ENCODE measurements at places on chromosomes 13 and 19.

DNA sequence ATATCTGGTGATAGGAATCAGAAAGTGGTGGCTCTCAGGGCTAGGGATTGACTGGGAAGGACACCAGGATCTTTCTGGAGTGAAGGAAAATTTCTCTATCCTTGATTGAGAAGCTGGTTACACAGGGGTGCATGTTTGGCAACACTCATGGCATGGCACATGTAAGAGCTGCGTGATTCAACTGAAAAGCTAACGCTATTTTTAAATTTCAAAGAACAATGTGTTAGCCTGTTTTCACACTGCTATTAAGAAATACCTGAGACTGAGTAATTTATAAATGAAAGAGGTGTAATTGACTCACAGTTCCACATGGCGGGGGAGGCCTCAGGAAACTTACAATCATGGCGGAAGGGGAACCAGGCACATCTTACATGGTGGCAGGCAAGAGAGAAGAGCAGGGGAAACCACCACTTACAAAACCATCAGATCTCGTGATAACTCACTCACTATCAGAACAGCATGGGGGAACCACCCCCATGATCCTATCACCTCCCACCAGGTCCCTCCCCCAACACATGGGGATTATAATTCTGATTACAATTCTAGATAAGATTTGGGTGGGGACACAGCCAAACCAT, 7.4 kb downstream of the SIGLEC8 start:
- peaks cover 35% of the 10 kb centered on the region for H3K27me3 ChIP-seq
- H3K36me3 ChIP-seq: peaks cover 6% of the 10 kb centered on the region
- H3K4me1 ChIP-seq: peaks cover 6% of the 10 kb centered on the region

DNA sequence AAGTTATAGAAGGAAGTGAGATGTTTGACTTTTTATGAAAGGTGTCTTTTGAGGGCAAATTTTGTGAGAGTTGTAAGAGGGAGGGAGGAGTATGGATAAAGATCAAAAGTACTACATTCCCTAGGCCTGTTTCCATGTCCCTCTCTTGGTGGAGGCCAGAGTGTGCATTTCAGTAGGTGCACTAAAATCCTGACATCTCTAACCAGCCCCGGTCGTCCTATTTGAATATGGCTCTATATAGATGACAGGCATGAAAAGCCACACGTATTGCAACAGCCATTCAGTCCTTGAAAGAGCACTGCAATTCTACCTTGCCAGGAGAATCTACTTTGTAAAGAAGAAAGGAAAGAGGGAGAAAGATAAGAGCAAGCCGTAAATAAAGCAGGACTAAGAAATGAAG, 510.1 kb downstream of the IRS2 start:
- H3K4me3 ChIP-seq: no peak overlapping the region
- H3K4me1 ChIP-seq: no peaks in the 10 kb centered on the region
- H3K27ac ChIP-seq: no peak overlapping the region
- H3K27me3 ChIP-seq: no peaks in the 10 kb centered on the region

DNA sequence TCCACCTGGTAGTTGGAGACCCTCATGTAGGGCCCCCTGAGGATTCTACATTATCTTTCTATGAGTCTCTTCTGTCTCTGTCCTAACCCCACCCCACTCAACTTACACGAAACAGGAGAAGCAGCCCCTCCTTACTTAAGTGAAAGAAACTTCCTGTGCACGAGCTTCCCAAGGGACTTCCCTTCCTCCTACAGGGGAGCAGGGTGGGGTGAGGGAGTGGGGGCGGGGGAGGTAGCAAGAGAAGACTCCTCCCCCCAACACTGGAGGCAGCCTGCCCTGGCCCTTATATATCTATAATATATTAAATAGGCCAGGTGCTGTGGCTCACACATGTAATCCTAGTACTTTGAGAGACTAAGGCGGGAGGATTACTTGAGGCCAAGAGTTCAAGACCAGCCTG, 5.5 kb upstream of the PDE4C start:
- peaks cover 84% of the 10 kb centered on the region for H3K27me3 ChIP-seq
- H3K27ac ChIP-seq: no peak overlapping the region
- peaks cover 3% of the 10 kb centered on the region for H3K36me3 ChIP-seq
- H3K4me1 ChIP-seq: peaks cover 49% of the 10 kb centered on the region
- DNase-seq: no peak

DNA sequence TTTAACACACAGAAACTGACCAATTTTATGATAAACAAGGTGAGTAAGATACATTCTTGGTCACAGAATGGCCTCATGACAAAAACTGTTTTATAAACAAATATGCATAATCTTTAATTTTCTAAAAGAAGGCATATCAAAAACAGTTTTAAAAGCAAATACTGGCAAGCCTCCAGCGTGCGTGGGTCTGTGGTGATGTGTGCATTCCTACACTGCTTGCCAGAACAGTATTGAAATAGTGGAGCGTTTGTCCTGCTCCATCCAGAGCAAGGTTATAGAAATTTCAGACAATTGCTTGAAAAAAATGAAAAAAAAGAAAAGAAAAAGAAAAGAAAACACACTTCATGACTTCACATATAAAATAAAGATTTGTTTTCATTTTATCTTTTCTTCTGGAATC, 140.9 kb downstream of the MZT1 start:
- H3K4me3 ChIP-seq: no peak overlapping the region
- H3K27me3 ChIP-seq: no peaks in the 10 kb centered on the region
- no peaks in the 10 kb centered on the region for H3K36me3 ChIP-seq
- no peak overlapping the region for H3K27ac ChIP-seq
- DNase-seq: no peak

DNA sequence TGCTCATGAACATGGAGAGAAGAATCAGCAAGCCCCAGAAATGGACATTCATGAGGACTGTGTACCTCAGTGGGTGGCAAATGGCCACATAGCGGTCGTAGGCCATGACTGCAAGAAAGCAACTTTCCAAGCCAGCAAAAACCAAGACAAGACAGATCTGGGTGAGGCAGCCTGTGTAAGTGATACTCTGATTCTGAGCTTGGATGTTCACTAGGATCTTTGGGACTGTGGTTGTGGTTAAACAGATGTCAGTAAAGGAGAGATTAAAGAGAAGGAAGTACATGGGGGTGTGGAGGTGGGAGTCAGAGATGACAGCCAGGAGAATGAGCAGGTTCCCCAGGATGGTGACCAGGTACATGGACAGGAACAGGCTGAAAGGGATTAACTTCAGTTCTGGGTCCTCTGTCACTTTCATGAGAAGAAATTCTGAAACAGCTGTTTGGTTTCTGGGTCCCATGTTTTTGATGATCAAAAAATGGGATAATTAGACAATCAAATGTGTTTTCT, at the start of gene OR7G1:
Gene OR7G1 (minus strand): TSS at position 457 of the 507 bp plus-strand sequence. CDS start 0 bp downstream, at position 457.
- H3K27ac ChIP-seq: no peak within 1 kb of the TSS
- no peaks in the 10 kb centered on the region for H3K36me3 ChIP-seq
